ENCODE measurements at places on chromosomes 4 and X.

- DNase-seq = no peak
Observed at GRCh38 chrX:96841325-96841724, 42.4 kb upstream of the RPA4 start.

- no peak for DNase-seq
Observed at GRCh38 chr4:44662623-44663005, 11.2 kb upstream of the YIPF7 start.

DNA sequence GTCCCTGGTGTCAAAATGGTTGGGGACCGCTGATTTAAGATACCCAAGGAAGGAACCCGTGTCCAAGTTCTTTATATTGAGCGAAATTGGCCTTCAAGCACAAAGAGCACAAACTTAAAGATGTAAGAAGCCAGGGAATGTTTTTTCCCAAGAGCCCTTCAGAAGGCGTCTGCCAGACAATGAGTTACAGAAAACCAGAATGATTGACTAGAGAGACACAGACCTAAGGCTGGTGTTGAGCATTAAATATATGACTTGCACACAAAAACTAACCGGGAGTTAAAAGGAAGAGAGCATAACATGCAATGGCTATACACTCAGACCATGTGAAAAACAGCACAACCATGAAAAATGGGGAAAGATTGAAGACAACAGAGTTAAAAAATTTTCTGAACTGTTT is 157.5 kb upstream of the FAM9B start:
- no peak for DNase-seq

DNA sequence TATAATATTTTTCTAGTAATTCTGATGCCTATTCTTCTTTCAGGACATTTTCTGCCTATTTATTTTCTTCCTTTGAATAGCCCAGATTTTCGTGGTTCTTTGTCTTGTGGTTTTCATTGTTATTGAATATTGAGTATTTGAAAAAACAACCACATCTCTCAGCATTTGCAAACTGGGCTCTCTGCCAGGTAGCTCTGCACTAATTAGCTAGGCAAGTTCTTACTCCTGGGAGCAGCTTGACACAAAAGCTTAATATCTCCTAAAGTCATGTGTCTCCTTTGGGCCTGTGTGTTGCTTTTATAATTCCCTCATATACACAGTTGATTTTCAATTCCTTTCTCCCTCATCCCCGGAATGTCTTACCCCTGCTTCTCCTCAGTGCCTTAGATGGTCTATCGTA is 413.5 kb upstream of the GRIA3 start:
- DNase-seq = no peak

DNA sequence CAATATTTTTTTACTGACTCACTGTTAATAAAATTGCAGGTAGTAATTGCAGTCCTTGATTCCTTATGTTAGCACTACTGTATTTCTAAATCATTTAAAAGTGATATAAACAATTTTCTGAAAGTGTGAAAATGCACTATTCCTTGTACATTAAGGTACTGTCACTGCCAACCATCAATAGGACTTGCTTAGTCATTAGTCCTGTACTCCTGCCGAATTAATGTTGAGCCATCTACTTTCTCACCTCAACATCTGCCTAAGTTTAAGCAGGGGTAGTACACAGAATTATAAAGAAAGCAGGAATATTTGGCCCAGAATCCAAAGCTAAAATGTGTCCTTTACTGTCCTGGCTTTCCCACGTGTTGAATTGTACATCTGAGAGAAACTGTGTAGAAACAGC is 87.0 kb upstream of the TRPC3 start:
- no peak for DNase-seq

DNA sequence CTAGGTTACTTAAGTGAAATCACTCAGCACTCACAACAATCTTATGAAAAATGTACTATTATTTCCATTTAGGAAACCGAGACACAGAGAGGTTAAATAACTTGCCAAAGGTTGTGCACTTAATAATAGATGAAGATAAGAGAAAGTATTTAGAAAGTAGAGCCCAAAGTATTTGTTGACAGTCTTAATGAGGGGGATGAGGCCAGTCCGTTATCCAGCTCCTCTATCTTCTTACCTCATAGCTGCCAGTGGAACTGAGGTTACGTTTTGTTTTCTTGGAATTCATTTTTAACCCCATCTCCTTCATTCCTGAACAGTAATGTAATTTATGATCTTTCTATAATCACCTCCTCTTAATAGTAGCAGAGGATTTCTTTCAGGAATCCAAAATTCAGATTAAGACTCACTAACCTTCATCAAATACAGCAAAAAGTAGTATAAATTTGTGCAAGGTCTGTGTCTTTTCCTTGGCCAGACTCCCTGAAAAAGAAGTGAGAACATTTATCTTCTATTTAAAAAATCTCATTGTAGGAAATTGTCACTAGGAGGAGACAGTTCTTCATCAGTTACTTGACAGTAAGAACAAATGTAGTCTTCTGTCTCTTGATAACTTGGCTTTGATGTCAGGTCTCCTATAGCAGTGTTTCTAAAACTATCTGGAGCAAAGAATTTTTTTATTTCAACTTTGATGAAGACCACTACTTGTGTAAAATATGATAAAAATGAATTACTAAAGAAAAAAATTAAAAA is 35.5 kb downstream of the F8 start:
- no peak for DNase-seq

GRCh38 chrX:78643096-78643495 is 16.0 kb downstream of the RTL3 start:
- DNase-seq = no peak

DNA sequence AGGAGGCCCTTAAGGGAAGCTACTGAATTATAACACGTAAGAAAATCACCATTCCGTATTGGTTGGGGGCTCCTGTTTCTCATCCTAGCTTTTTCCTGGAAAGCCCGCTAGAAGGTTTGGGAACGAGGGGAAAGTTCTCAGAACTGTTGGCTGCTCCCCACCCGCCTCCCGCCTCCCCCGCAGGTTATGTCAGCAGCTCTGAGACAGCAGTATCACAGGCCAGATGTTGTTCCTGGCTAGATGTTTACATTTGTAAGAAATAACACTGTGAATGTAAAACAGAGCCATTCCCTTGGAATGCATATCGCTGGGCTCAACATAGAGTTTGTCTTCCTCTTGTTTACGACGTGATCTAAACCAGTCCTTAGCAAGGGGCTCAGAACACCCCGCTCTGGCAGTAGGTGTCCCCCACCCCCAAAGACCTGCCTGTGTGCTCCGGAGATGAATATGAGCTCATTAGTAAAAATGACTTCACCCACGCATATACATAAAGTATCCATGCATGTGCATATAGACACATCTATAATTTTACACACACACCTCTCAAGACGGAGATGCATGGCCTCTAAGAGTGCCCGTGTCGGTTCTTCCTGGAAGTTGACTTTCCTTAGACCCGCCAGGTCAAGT is 6.9 kb upstream of the MSANTD1 start:
- no peak for DNase-seq

DNA sequence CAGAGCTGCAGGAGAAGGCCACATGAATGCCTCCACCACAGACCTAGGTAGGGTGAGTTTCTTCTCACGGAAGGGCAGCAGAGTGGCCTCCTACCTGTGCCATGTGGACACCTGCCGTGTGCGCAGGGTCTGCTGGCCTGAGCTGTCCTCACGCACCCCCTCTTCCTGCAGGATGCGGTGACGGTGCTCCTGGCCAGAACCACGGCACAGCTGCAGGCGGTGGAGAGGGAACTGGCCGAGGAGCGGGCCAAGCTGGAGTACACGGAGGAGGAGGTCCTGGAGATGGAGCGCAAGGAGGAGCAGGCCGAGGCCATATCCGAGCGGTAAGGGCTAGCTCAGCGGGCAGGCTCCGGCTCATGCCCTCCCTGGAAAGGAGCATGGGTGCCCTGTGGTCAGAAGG is 28.4 kb upstream of the CLCN4 start:
- no peak for DNase-seq

GRCh38 chr4:172411149-172411548 is 597.9 kb downstream of the GALNTL6 start:
- no peak for DNase-seq

- DNase-seq = no peak
Observed at GRCh38 chr4:142645475-142646108, 200.5 kb downstream of the INPP4B start.

DNA sequence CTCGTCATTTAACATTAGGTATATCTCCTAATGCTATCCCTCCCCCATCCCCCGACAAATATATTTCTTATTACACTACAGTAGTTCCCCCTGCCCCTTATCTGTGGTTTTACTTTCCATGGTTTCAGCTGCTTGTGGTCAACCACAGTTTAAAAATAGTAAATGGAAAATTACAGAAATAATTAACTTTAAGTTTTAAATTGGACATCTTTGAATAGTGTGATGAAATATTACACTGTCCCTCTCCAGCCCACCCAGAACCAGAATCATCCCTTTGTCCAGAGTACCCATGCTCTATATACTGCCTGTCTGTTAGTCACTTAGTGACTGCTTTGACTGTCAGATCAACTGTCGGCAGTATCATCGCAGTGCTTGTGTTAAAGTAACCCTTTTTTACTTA is 47.4 kb upstream of the VEGFC start:
- no peak for DNase-seq

- DNase-seq = no peak
Observed at GRCh38 chr4:186881521-186882220, 158.0 kb upstream of the FAT1 start.
